AG04450 (cell line): ENCODE measurements at places on chromosomes 6 and 20.

GRCh38 chr6:158388727-158389126 lies 76.5 kb downstream of the TULP4 start:
- DNase-seq = no peak

GRCh38 chr20:48739395-48740291 lies 88.2 kb downstream of the PREX1 start:
- DNase-seq = no peak

- no peak for DNase-seq
Observed at GRCh38 chr6:81731814-81732213, 20.7 kb downstream of the TENT5A start.

DNA sequence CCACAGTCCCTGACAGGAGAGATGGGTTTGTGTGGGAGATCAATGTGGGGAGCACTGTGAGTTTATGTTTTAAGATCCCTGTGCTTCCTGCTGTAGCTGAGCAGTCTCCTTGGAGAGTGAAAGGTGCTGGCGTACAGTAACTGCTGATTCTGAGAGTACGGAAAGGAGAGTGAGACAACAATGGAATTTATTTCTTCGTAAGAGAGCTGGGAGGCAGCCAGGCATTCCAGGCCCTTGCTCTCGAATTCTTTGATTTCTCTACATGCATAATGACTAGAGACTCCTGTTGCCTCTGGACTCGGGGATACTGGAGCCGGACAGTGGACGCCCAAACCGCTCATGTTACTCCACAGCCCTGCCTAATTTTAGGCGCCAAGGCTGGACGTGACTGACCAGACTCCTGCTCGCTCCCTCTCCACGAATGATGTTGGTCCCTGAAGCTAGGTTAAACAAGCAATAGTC lies 131.0 kb upstream of the PHACTR1 start:
- no peak for DNase-seq

- no peak for DNase-seq
Observed at GRCh38 chr6:119129968-119130484, 51.6 kb upstream of the FAM184A start.

- DNase-seq = no peak
Observed at GRCh38 chr20:48474022-48474421, 353.8 kb downstream of the PREX1 start.

DNA sequence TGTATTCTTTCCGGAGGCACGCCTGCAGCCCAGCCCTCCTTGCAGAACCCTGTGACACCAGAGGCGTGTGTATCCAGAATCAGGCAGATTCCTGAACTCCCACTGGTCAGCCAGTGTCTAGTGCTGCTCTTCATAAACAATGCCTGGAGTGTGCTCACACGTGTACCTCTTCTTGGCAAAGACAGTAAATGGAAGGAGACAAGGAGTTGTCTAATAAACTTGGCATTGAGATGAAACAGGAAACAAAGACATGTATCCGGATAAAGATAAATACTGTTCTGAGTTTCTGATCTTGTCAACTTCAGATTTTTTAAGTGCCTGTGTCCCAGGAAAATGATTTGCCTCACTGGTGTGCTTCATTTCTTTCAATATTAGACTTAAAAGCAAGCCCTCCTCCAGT lies 1.7 kb downstream of the RPS6KA2 start:
- DNase-seq = no peak

- no peak for DNase-seq
Observed at GRCh38 chr20:52800734-52801627, 171.2 kb upstream of the TSHZ2 start.

GRCh38 chr20:23679133-23680092 lies 9.4 kb downstream of the CST4 start:
- DNase-seq = no peak

- DNase-seq = no peak
Observed at GRCh38 chr6:129269076-129269475, 386.1 kb downstream of the LAMA2 start.

GRCh38 chr6:104600639-104600931 lies 259.1 kb downstream of the HACE1 start:
- no peak for DNase-seq
